IPS-NIHi11 (cell line): ENCODE measurements at places on chromosomes 16 and 17.
A peak's percentile ranks its signal among the peaks of the same experiment; 100 is the strongest.

DNA sequence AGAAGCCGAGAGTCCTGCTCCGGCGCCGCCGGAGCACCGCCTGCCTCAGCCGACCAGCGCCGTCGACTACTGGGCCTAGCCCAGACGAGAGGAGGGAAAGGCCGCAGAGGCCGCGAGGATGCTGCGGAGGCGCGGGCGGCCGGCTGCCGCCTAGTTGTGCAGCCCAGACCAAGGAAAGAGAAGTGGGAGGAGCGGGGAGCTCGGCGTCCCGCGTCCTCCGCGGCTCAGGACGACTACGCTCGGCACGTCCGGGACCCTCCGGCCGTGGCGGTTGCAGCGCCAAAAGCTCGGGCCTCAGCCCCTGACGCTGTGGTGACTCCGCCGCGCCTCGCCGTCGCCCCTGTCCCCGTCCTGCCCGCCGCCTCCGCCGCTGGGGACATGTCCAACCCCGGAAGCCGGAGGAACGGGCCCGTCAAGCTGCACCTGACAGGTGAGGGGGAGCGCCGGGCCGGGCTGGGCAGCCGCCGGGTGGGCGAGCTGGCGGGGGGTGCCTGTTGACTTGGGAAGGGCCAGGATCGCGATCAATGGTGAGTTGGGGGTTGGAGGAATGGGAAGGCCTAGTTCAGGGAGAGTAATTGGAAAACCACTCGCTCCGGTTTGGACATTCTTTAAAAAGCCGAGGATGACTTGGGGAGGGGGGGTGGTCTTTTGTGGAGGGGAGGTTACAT, 37.7 kb downstream of the RNF135 start:
- DNase-seq: peak; percentile 82

- no peak for DNase-seq
Measured at GRCh38 chr17:10243883-10244844, 45.8 kb upstream of the GAS7 start.

GRCh38 chr17:82402865-82403264, 15.3 kb upstream of the HEXD start:
- no peak for DNase-seq

- DNase-seq: no peak
Measured at GRCh38 chr17:59558953-59559352, 6.5 kb upstream of the DHX40 start.

GRCh38 chr17:65254166-65254565, 117.0 kb downstream of the RGS9 start:
- DNase-seq: peak; percentile 63

DNA sequence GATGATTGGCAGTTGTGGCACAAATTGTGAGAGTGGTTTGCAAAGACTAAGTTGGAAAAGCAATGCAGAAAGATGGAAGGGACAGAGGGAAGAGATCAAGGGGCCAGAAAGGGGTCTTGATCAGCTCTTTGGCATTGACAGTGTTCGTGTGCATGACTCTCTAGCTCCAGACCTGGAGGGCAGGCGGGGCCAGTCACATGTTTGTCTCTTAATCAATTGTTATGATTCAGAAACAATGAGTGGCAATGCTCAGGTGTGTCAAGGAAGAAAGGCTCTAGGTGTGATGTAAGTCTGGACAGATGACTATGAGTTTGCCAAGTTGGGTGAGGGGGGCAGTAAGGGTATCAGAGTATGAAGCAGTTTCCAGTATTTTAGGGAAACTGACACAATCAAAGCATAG, 32.1 kb downstream of the WSB1 start:
- no peak for DNase-seq

GRCh38 chr16:65106757-65107156, 15.1 kb downstream of the CDH11 start:
- DNase-seq: no peak

- DNase-seq: no peak
Measured at GRCh38 chr16:10888320-10888937, 11.4 kb downstream of the CIITA start.

DNA sequence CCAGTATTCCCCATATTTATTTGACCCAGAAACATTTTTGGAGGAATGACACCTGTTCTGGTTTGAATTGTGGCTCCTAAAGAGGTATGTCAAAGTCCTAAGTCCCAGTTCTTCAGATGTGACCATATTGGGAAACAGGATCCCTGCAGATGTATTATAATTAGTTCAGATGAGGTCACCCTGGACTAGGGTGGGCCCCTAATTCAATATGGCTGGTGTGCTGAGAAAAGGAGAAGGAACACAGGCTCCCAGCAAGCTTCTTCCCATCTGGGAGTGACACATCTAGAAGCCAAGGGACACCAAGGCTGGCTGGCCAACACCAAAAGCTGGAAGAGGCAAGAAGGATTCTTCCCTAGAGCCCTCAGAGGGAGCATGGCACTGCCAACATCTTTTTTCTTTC, 3.8 kb upstream of the GCSH start:
- DNase-seq: no peak

GRCh38 chr17:83083368-83084201, 4.2 kb downstream of the METRNL start:
- DNase-seq: no peak

DNA sequence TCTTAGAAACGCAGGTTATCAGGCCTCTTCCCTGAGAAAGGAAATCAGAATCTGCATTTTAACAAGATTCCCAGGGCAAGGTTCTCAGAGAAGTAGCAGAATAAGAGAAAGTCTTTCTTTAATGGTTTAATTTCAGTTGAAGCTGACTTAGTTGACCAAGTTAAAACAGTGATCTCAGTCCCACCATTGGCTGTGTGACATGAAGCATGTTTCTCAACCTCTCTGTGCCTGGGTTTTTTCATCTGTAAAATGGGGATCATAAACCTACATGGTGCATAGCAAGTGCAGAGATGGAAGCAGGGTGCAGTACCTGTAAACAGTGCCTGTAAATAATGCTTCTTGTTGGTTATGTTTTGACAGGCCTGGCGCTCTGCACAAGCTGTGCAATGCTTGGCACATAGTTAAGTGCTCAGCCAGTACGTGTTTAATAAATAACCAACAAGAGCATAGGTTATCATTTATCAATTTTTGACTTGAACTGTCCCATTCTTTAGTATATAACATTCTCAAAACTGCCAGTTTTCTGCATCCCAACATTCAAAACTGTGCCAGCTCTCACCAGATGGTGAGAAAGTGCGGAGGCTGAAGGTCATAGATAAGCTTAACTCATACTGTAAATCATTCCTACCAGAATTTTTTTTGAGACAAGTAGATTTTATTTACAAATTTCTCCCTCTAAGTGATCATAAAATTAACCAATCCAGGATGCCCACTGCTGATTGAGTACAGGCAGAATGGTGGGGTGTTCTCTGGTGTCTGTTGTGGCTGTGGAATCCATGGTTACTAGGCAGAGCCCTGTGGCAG, 6.9 kb downstream of the C17orf67 start:
- no peak for DNase-seq

GRCh38 chr16:85157813-85158742, 45.8 kb upstream of the CIBAR2 start:
- DNase-seq: peak; percentile 85

DNA sequence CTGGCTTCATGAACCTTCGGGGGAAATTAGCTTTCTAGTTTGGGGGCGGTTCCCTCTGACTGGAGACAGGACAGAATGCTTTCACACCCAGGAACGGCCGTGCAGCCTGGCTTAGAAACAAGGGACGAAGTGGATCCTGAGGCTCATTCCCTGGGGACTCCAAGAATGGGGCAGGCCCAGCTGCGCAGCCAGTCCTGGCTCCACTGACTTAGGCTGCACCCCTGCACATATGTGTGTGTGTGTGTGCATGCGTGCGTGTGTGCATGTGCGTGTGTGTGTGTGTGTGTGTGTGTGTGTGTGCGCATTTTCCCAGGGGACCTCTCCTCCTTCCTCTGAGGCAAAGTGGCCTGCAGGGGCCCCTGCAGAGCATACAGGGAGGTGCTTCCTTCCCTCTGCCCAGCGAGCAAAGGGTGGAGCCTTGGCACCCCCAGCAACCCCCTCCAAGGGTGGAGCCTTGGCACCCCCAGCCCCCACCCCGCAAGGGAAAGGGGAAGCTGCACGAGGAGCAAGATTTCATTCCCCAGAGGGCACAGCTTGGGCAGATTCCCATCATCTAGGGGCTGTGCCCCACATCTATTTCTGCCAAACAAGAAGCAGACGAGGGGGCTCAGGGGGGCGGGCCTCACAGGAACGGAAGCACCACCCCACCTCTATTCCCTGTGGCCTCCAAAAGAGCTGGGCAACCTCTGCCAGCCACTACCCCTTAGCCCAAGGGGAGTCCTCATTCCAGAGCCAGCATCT, 97.6 kb upstream of the CBX4 start:
- DNase-seq: no peak

DNA sequence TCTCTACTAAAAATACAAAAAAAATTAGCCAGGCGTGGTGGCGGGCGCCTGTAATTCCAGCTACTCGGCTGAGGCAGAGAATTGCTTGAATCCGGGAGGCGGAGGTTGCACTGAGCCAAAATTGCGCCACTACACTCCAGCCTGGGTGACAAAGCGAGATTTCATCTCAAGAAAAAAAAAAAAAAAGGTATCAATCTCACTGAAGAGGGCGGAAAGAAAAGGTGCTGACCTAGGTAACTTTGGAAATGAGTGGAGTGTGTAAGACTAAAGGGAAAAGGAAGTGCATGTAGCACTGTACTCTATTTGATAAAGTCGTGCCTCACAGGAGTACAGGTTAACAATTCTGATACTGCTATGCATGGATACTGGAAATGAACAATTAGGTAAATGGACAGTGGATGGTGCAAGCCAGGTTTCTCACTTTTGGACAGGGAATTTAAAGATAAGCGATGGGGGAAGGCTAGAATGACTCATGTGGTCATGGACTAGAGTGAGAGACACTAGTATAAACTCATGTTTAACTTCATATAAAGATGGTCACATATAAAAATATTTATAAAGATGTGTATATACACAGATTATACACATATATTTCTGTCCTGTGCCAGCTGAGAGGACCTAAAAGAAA, 142.9 kb downstream of the CDK5R1 start:
- no peak for DNase-seq

GRCh38 chr17:64103391-64104364, 26.3 kb downstream of the ERN1 start:
- DNase-seq: no peak

DNA sequence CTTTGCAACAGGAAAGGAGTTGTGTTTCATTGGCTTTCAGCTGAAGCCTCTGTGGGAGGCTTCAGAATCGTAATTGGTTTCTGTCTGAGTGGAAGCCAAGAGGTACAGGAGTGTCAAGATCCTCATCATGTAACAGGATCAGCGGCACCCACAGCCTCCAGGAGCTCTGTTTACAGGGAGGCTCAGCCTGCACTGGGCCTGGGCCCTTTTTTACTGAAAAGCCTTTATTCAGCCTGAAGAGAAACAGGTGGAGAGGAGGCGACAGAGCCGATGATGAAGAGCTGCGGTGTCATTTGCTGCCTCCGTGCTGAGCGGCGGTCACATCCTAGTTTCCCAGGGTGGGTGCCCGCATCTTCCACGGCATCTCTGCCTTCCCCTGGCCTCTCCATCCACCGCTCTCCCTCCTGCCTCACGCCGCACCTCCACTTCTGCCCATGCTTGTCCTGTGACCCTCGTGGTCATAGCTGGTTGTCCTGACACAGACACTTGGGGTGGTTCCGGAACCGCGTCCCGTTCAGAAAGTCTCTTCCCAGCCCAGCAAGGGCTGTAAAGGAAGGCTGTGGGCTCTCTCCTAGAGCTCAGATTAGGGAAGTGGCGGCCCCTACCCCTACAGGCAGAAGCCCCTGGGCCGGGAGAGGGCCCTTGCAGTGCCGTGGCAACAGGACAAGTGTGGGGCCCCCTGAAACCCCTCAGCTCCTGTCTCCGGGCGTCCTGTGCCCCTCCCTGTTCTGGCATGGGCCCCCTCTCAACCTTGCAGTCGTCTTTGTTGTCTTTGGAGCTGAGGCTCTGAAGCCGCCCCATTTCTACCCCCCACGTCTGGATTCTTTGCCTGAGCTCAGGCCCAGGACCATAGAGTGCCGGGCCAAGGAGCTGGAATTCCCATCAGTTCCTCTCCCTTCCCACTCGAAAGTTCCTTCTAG, 53.9 kb upstream of the CHMP6 start:
- no peak for DNase-seq

GRCh38 chr16:88099563-88099890, 148.3 kb downstream of the BANP start:
- DNase-seq: no peak

DNA sequence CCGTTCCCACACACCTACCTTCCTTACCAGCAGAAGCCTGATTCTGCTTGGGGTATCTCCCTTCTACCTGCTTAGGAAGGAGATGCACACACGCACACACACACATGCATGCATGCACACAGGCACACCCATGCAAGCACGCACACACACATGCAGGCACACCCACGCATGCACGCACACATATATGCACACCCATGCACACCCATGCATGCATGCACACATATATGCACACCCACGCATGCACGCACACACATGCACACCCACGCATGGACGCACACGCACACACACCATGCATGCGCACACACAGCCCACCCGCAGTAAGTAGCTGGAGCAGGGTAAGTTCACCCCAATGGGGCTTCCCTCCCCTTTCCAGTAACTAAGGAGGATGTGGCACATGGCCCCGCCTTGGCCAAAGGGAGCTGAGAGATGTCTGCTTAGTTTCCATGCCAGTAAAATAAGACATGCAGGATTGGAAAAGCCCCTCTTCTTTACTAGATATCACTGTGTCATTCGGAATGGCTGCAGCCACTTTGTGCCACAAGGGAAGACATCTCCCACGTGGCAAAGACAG, 33.7 kb downstream of the ADCY9 start:
- DNase-seq: no peak

- no peak for DNase-seq
Measured at GRCh38 chr17:19415806-19416775, 5.1 kb downstream of the RNF112 start.

DNA sequence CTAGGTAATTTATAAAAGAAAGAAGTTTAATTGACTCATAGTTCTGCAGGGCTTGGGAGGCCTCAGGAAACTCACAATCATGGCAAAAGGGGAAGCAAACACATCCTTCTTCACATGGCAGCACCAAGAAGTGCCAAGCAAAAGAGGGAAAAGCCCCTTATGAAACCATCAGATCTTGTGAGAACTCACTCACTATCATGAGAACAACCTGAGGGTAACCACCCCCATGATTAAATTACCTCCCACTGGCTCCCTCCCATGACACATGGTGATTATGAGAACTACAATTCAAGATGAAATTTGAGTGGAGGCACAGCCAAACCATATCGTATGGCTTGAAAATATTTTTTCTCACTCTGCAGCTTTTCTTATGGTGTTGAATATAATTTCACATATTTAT, 151.7 kb downstream of the ANKFN1 start:
- no peak for DNase-seq

- peak; percentile 69 for DNase-seq
Measured at GRCh38 chr16:85245307-85246172, 133.3 kb upstream of the CIBAR2 start.

- no peak for DNase-seq
Measured at GRCh38 chr16:70258946-70259345, 7.2 kb upstream of the EXOSC6 start.

DNA sequence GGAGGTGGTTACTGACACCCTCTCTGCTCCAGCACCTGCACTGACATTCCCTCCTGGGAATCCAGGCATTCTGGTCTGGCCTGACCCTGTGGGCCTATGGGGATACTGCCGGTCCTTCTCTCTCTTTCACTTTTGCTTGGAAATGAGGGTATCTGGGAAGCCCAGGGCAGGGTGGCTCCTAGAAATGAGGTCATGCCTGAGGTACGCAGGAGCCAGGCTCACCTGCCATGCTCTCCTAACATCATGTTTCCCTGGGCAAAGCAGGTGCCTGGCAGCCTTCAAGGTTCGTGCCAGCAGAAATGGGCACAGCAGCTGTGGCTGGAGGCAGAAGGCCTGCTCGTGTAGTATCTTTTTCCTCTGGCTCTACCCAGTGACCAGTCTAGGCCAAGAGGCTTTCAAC, 3.3 kb downstream of the ITGA3 start:
- DNase-seq: no peak

- peak; percentile 64 for DNase-seq
Measured at GRCh38 chr16:57723170-57723569, 12.4 kb upstream of the KATNB1 start.
